ENCODE measurements at places on chromosomes 2 and 18.

DNA sequence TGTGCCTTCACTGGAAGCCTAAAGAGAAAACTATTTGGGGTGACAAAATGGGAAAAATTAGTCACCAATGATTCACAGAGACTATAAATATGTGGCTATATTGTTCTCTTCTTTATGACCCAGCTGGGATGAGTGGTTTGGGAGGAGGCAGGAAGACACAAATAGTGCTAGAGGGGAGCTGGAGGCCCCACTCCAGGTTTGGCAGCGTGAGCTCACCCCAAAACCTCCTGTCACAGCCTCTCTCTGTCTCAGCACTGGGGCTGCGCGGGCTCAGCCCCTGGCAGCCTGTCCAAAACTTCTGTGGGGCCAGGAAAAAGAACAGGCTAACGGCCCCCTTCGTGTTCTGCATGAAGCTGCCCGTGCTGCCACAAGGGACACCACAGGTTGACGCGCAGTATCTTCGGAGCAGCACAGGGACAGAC lies 73.2 kb upstream of the LCLAT1 start:
- no peak for DNase-seq

GRCh38 chr2:45928946-45929345 lies 277.5 kb downstream of the PRKCE start:
- DNase-seq, result no peak

- no peak for DNase-seq
Observed at GRCh38 chr2:213545481-213545880, 261.2 kb downstream of the SPAG16 start.

- no peak for DNase-seq
Observed at GRCh38 chr2:24365826-24366225, 5.5 kb upstream of the ITSN2 start.

DNA sequence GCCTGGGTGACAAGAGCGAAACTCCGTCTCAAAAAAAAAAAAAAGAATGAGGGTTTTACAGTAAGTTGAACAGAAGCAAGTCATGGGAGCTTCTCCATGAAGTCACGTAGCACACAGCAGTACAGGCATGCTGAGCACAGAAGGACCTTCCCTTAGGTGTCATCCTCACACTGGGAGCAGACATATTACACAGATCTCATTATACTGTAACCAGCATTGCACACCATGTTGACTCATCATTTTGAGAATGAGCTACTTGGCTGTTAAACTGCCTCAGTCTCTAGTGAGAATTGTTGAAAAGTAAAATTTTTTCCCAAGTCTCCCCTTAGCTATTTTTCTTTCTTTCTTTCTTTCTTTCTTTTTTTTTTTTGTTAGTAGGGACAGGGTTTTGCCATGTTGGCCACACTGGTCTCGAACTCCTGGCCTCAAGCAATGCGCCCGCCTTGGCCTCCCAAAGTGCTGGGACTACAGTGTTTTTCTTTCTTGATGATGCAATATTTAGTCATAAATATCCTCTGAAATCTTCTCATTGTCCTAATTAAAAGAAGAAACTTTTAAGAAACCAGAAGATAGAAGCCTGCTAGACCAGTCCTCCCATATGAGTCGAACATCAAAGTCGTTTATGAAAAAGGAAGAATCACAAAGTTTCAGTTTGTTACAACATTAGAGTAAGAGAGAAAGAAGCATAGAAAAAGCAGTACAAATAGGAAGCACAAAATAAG lies 37.9 kb upstream of the PPP1CB start:
- DNase-seq, result no peak

DNA sequence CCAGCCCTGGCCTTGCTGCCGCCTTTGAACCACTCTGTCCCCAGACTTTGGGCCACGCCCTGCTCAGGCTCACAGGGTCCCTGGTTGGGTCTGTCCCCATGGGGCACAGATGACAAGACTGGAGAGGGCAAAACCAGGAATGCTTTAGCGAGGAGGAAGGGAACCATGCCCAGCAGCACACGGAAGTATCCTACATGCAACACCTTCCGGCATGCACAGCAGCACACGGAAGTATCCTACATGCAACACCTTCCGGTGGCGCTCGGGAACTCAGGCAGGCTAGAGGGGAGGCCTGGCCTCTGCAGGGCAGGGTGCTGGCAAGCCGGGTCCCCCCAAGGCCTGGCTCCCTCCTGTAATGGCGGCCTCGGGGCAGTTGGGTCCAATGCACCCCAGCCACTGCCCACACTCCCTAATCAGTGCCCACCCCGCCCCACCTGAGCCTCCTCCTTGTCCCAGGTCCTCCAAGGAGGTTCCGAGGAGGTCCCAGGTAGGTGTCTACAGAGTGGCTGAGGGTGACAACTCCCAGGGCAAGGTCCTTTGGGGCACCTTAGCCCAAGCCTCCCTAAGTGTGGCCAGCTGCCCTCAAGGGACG lies 33.6 kb upstream of the SNED1 start:
- no peak for DNase-seq

DNA sequence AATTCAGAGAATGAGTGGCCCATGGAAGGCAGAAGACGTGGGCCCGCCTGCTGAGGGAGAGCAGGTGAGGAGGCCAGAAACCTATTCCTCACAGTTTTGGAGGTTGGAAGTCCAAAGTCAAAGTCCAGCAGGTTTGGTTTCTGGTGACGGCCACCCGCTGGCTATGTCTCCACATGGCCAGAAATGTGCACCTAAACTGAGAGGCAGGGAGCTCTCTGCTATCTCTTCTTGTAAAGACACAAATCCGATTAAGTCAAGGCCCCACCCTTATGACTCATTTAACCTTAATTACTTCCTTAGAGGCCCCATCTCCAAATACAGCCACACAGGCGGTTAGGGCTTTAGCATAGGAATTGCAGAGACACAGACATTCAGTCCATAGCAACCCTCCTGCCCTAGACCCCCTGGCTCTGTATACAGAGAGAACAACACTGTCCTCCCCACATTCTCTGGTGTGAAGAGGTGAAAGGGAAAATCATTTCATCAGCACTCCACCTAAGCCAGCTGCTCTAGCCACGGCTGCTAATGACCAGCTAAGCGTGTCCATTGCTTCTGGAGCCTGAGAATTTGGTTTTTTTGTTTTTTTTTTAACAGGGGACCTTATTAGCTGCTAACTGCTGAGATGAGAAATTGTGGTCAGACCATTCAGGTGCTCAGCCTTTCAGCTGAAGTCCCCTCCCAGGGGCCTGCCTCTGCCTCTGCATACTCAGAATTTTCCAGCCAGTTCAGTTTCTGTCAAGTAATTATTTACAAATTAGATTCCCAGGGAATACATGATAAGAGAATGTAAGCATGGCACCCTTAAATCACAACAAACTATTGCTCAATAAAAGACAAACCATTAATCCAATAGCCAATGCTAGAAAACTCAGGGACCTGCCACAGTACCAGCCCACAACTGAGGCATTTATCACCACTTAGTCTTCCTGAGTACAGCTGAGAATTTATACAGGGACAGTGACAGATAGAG lies 368.7 kb upstream of the ID2 start:
- DNase-seq, result no peak

GRCh38 chr18:45650321-45650720 lies 35.0 kb downstream of the SLC14A2 start:
- DNase-seq, result no peak

Measured in activated CD4-positive, CD25-positive, alpha-beta regulatory T cell (primary cell).